ENCODE measurements at places on chromosomes 5 and 9.

DNA sequence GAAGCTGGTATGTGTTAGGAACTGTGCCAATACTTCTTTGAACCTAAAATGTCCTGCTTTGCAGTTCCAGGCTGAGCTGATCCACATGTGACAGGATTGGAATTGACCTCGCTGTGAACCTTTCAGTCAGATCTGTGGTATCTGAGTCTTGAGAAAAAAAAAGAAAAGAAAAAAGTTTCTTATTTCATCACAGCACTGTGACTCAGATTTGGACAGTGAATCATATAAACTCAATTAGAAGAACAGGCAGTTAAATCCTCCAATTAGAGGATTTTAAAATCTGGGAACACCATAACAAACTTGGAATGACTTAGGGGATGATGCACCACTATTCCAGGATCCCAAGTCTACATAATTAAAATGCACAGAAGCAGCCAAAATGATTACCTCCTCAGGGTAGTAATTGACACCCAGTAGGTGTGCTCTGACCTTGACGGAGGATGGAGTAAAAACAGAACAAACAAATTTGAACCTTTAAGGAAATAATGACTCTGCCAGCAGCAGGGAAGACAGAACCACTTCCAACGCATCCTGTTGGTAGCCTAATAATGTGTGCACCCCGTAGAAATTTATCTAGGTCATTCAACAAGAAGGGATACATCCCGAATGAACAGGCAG lies 57.8 kb upstream of the RAI14 start:
- DNase-seq: peak; percentile 96

DNA sequence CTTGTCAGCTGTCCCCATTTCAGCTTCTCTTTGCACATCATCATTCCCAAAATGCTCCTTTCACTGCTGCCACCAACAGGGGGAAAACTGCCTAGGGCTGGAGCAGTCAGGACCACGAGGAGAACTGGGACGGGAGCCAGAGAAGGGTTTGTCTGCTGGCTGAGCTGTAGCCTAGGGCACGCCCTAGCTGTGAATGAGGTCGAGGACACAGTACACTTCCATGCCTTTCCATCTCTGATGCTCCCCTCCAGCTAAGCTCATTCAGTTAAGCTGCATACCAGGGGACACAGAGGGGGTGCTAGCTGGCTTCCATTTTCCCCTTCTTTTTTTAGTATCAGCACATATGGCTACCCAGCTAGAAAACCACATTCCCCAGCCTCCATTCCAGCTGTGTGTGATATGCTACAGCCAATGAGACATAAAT lies 64.7 kb downstream of the STK10 start:
- DNase-seq: peak; percentile 63

DNA sequence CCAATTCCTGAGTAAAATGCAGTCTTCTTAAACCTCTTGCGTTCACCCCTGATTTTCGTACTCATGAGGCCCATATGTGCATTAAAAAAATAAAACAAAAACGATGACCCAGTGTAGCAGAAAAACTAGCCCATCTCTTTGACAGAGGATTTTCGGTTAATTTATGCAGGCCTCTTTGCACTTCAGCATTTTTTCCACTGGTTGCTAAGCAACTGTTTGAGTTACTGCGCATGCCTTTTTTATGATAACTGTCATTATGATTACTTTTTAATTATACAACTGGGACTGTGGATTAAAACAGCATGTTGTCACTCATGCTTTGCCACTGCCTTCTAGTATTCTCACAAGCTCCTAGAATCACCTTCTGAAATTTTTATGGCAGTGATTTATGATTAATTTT lies 165.0 kb downstream of the SMARCA2 start:
- DNase-seq: no peak

- no peak for DNase-seq
Measured at GRCh38 chr9:93587651-93588347, 11.4 kb downstream of the PHF2 start.

- no peak for DNase-seq
Measured at GRCh38 chr5:96487859-96488258, 54.8 kb upstream of the PCSK1 start.

DNA sequence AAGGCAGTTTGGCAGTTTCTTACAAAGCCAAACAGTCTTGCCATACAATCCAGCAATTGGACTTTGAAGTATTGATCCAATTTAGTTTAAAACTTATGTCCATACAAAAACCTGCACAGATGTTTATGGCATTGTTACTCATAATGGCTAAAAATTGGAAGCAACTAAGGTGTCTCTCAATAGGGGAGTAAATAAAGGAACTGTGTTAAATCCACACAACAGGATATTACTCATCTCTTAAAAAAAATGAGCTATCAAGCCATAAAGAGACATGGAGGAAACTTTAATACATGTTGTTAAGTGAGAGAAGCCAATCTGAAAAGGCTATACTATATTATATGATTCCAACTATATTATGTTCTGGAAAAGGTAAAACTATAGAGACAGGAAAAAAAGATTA lies 313.6 kb upstream of the CD180 start:
- DNase-seq: no peak

GRCh38 chr9:89435071-89435823 lies 62.7 kb downstream of the SEMA4D start:
- no peak for DNase-seq

DNA sequence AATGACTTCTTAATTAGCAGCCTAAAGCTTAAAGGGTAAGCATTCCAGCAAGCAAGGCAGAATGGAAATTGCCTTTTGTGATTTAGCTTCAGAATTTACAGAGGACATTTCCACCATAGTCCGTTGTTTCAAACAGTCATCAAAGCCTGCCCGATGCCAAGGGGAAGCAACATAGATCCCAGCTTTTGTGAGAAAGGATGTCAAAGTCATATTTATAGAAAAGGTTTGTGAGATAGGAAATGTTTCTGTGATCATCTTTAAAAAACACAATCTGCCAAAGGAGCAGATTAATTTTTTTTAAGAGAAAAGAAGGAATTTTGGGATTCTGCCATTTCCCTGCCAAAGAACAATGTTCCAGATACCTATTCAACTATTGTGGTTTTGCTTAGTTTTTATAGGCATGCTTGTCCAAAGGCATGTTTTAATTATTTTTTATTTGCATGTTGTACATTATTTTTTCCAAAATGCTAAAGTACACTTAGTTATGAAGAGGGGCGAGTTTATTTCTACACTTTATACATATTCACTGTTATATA lies 346.9 kb downstream of the ZNF608 start:
- no peak for DNase-seq

DNA sequence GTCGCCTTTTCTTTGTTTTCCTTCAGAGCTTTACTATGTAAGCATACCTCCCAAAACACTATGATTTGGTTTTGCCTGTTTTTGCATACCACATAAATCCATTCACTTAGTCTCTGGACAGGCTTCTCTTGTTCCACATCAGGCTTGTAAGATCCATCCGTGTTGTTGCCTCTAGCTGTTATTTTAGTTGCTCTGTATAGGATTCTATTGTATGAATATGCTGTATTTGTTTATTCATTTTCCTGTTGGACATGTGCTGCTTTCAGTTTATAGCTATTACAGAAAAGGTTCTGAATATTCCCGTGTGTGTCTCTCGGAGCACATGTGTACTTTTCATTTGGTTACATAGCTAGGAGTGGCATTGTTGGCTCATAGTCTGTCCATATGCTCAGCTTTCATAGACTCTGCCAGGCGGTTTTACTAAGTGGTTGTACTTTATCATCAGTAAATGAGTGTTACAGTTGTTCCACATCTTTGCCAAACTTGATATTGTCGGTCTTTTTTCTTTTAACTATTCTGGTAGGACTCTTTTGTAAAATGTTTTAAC lies 41.8 kb downstream of the NUP214 start:
- no peak for DNase-seq

GRCh38 chr9:103225702-103226646 lies 230.8 kb downstream of the CYLC2 start:
- DNase-seq: no peak

- no peak for DNase-seq
Measured at GRCh38 chr9:76638001-76638400, 126.2 kb upstream of the PCA3 start.

GRCh38 chr9:92808726-92809451 lies 44.3 kb upstream of the BICD2 start:
- peak; percentile 75 for DNase-seq

DNA sequence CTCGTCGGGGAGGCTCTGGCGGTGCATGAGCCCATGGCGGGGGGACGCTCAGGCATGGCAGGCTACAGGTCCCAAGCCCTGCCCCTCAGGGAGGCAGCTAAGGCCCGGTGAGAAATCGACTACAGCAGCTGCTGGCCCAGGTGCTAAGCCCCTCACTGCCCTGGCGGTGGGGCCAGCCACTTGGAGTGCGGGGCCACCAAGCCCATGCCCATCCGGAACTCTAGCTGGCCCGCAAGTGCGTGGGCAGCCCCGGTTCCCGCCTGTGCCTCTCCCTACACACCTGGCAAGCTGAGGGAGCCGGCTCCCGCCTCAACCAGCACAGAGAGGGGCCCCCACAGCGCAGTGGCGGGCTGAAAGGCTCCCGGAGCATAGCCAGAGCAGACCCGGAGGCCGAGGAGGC lies 1896.9 kb upstream of the CDH6 start:
- no peak for DNase-seq

DNA sequence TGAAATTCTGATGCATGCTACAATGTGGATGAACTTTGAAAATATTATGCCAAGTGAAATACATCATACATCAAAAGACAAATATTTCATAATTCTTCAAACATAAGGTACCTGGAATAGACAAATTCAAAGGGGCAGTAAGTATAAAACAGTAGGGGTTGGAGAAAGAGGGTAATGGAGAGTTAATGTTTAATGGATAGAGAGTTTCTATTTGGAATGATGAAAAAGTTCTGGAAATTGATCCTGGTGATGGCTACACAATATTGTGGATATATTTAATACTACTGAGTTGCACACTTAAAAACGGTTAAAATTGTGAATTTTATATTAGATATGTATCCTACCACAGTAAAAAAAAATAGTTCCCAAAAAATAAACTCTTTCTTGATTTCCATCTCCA lies 14.6 kb upstream of the CNTLN start:
- DNase-seq: no peak

- DNase-seq: no peak
Measured at GRCh38 chr9:76657265-76657664, 107.0 kb upstream of the PCA3 start.

GRCh38 chr9:122342323-122343050 lies 28.3 kb upstream of the PTGS1 start:
- no peak for DNase-seq

GRCh38 chr5:62306323-62306895 lies 403 bp downstream of the KIF2A start:
- no peak for DNase-seq

DNA sequence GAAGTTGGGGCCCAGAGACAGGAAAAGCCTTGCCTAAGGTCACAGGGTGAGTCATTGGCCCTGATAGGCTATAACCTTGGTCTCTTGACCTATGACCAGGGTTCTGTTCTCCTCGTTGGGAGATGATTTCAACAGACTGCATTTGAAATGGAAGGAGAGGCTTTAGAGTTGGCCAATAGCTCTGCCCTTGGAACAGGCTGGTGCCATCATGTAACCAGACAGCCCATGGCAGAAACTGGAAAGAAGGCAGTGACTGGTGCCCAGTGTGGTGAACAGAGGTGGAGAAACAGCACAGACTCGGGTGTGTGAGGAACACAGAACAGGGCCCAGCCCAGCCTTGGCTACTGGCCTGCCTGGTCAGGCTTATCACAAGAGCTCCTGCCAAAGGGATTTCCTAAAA lies 109.8 kb upstream of the SLC25A48 start:
- no peak for DNase-seq

DNA sequence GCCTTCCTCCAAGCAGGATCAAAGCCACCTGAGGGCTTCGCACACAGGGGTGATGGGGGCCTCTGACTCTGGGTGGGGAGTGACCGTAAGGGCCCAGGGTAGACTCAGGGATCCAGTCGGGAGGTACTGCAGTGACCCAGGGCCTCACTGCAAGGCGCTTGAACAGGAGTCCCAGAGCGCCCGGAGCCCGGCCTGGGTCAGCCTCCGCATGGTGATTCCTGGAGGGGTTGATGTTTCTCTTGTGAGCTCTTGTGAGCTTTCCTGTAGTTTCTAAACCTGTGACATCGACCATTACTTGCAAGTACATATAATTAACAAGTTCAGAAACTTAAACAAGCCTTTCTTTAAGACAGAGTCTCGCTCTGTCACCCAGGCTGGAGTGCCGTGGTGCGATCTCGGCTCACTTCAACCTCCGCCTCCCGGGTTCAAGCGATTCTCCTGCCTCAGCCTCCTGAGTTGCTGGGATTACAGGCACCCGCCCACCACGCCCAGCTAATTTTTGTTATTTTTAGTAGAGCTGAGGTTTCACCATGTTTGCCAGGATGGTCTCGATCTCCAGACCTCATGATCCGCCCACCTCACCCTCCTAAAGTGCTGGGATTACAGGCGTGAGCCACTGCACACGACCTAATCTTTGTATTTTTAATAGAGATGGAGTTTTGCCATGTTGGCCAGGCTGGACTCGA lies 19.8 kb downstream of the PTGES start:
- no peak for DNase-seq
